ENCODE measurements at places on chromosomes 7 and 10. TPM values are rescaled to one million over a fixed set of nuclear protein-coding genes. Genes with fewer than 3 reads are reported as not detected.

DNA sequence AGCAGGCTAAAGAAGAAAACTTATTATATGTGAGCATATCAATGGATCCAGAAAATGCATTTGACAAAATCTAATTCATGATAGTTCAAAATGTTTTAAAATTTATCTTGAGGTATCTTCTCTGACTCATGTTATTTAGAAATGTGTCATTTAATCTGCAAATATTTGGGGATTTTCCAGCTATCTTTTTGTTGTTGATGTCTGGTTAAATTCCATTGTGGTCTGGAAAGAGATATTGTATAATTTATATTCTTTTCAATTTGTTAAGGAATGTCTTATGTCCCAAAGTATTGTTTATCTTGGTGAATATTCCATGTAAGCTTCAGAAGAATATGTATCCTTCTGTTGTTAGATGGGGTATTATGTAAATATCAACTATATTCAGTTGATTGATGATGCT lies 942.5 kb downstream of the KCNMA1 start:
- DNase-seq, result no peak

- no peak for DNase-seq
Observed at GRCh38 chr10:7609556-7609955, 57.2 kb downstream of the ITIH5 start.

- no peak for DNase-seq
Observed at GRCh38 chr7:140349144-140349771, 49.1 kb downstream of the SLC37A3 start.

DNA sequence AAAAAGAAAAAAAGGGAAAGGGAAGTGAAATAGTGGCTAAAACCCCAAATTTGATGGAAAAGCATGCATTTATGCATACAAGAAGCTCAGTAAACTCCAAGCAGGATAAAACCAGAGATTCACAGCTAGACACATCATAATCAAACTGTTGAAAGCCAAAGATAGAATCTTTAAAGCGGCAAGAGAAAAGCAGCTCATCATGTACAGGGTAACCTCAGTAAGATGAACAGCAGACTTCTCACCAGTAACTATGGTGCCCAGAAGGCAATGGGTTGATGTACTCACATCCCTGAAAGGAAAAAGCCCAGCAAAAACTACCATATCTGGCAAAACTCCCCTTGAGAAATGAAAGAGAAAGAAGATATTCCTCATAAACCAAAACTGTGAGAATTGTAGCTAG lies 60.4 kb downstream of the TPST1 start:
- DNase-seq, result peak; percentile 47

MDFIC gene
- total RNA-seq, result 9.4 TPM

GRCh38 chr10:79028056-79028430 lies 40.7 kb upstream of the ZMIZ1 start:
- DNase-seq, result no peak

DNA sequence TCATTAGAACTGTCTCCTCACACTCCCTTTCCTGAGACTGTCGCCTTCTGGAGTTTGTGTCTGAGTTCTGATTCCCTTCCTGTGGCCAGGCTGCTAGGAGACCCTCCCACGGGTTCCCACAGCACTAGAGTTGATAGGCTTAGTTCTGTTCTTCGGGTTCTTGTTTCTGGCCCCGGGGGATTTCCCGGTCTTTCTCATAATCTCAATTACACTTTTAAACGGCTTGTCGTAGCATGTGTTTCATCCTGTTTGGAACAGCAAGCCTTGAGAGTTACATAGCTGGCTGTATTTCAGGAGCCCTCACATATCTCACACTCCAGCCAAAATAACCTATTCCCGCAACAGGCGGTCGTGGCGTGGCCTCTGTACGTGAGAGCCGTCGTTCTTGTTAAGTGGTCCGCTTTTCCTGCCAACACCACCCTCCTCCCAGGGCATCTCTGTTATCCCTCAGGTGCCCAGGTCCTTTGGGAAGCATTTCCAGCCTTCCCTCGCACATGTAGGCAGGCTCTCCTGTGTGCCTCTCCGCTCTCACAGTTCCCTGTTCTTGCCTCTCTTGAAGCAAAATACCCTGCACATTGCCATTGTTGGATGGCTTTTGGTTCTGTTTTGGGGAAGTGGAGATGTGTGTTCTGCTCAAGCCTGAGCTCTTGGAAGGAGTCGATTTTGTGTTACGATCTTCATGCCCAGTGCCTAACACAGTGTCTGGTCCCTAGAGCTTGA lies 46.0 kb downstream of the CDC123 start:
- no peak for DNase-seq

DNA sequence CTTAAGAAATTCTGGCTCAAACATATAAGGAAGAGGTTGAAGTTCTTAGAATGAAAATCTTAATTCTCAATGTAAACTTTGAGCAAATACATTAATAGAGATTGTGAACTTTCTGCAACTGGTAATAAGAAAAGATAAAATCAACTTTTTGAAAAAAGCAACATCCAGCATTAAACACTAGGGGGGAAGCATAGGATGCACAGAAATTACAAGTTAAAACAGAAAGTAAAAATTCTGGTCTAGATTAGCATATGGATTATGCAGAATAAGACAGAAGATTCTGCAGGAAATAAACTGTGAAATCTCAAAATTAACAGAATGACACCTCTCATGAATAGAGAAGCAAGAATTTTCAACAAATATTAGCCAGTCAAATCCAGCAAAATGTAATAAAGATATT lies 38.0 kb upstream of the CAV2 start:
- DNase-seq, result no peak

DNA sequence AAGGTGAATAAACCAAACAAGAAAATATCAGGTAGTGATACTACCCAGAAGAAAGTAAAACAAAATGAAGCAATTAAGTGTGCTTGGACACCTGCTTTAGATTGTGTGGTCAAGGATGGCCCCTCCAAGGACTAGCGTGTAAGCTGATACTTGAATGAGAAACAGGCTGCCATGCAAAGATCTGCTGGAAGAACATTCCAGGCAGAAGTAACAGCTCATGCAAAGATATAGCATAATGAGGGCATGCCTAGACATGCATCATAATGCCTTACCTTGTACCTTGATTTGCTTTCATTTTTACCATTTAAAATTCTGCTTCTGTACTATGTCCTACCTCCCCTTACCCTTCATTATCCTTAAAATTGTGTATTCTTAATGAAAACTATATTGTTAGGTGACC lies 74.8 kb upstream of the HDAC9 start:
- DNase-seq, result no peak

TLX1 gene
- total RNA-seq, result not detected

ADAMTS14 gene
- 3.0 TPM for total RNA-seq

C10orf95 gene
- 0.27 TPM for total RNA-seq

GRCh38 chr10:111186358-111186757 lies 109.5 kb downstream of the ADRA2A start:
- DNase-seq, result no peak

GRCh38 chr10:66625709-66626590 lies 299.9 kb upstream of the LRRTM3 start:
- no peak for DNase-seq

HDAC9 gene
- 10.2 TPM for total RNA-seq

TMEM270 gene
- total RNA-seq, result not detected

ZRANB1 gene
- total RNA-seq, result 12.4 TPM

DNA sequence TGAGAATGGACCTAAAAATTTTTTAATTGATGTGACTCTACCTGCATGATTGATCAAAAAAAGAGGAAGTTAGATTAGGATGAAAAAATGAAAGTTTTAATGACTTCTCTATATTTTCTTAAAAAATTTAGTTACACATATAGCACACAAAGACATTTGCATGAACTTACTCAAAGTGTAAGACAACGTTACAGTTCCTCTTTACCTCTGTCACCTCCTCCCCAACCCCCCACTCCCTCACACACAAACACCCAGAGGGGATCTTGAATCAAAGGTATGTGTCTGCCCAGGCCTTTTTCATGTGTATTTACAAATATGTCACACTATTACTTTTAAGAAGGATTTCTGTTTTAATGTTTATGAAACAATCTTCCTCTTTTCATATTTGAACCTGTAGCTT lies 20.6 kb upstream of the CDCA7L start:
- no peak for DNase-seq

PVRIG gene
- total RNA-seq, result 0.54 TPM

DNA sequence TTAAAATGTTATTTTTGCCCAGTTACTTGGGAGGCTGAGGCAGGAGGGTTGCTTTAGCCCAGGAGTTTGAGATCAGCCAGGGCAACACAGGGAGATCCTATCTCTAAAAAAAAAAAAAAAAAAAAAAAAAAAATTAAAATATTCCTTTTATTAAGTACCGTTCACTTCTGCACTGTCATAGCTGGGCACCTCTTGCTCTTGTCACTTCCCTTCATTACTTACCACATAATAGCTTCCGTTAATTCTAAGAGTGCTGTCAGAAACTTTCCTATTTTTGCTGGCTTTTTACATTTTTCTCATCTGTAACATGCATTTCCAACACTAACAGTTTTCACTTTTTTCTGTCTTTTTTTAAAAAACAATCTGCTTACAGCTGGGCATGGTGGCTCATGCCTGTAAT lies 132.9 kb downstream of the PIP4K2A start:
- DNase-seq, result peak; percentile 58

ZNF488 gene
- 0.27 TPM for total RNA-seq
